ENCODE measurements at places on chromosomes 11 and 22.
A peak's percentile ranks its signal among the peaks of the same experiment; 100 is the strongest.

GRCh38 chr22:37428649-37429586 lies 1.6 kb upstream of the ELFN2 start:
- no peak for DNase-seq

GRCh38 chr22:38441620-38442287 lies 13.2 kb downstream of the KCNJ4 start:
- no peak for DNase-seq

DNA sequence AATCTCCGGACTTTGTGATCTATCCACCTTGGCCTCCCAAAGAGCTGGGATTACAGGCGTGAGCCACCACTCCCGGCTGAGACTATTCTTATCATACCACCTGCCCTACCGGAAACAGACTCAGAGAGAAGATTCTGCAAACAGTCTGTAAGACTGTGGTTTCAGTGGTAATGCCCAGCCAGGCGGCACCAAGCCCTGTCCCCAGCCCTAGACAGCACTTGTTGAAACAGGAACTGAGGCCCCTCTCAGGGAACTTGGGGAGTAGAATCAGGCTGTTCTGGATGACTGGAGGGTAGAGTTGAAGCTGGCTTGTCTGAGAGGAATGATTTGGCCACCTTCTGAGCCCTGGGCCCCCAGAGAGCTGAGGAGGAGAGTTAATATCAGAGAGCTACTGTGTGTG lies 1.3 kb upstream of the INSC start:
- DNase-seq: peak; percentile 61

DNA sequence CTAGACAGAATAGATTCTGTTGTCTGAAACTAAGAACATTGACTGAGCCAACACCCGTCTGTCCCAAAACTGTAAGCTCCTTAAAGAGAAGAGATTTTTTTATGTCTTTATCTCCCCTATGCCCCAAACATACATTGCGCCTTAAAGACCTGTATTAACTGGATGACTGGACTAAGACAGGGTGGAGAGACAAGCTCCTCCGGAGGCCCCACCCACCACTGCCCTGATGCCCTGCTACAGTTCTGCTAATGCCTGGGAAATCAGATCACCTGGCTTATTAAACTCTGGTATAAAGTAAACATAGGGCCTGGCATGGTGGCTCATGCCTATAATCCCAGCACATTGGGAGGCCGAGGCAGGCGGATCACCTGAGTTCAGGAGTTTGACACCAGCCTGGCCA lies 203.7 kb downstream of the TENM4 start:
- DNase-seq: no peak

GRCh38 chr11:8671651-8672062 lies 10.8 kb downstream of the TRIM66 start:
- no peak for DNase-seq

GRCh38 chr11:32831221-32831620 lies 1.5 kb downstream of the PRRG4 start:
- no peak for DNase-seq

DNA sequence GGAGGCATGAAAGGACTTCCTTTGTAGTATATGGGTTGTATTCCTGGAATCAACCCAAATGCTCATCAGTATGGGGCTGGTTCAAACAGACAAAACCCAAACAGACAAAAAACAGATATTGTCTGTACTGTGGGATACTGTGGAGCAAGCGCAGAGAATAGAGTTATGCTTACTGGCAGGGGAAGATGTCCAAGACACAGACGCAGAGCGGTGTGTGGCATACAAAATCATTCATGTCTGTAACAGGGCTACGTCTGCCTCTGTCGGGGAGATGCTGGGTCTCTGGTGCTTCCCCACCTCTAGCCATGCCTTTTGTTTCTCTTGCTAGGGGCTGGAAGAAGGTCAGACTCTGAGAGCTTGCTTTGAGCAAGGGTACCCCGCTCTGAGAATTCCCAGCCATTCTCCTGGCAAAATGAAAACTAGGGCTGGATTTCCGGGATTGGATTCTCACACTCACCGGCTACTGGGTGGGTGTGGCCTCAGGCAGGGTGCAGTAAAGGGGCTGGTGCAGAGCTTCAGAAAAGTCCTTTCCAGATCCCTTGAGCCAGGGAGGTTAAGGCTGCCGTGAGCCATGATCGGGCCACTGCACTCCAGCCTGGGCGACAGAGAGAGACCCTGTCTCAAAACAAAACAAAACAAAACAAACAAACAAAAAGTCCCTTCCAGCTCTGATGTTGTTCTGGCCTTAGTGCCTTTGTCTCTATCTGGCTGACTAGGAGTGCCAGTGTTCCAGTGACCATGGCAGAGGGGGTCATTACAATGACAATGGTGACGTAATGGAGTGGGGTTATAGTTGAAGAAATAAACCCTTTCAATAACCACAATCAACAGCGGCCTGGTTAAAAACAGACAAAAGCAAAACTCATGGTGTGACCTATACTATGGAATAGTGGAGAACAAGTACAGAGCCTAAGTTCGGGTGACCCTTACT lies 2.9 kb upstream of the ABCC8 start:
- no peak for DNase-seq

GRCh38 chr11:64223001-64223651 lies 2.9 kb downstream of the TRPT1 start:
- DNase-seq: no peak

GRCh38 chr11:115775846-115776245 lies 271.6 kb upstream of the CADM1 start:
- no peak for DNase-seq

GRCh38 chr11:134657631-134658030 lies 245.6 kb upstream of the B3GAT1 start:
- DNase-seq: no peak

All from GM12864 (cell line).